ENCODE measurements at places on chromosomes 4 and X.

DNA sequence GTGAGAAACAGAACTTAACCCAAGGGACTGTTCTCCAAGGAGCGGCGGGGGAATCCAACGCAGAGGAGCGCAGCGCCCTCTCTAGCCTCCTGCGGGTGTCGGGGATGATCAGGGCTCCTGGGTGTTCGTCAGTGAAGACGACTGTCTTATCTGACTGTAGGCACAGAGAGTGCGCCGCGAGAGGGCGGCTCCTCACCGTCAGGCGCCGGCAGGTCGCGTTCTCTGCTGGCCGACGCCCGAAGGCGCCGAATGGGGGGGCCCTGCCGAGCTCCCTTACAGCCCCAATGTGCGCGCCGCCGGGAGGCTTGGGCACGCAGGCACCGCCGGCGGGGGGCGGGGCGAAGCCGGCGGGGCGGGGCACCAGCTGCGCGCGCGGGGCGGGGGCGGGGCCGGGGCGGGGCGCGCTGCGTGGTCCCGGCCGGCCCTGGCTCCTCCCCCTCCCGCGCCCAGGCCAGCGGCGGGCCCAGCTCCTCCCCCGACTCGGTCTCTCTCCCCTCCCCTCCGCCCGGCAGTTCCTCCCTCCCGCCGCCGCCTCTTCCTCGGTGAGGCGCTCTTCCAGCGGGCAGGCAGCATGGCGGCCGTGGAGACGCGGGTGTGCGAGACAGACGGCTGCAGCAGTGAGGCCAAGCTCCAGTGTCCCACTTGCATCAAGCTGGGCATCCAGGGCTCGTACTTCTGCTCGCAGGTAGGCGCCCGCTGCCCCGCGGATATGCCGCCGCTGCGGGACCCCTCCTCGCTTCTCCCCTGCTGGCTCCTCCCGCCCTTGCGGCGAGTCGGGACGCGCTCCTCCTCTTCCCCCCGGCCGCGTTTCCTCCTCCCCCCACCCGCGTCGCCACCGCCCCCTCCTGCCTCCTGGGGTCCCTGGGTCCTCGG is at the start of gene METAP1:
TSS of gene METAP1 (plus strand) at position 539 of the 873 bp plus-strand sequence. CDS start at position 572, 33 bp downstream.
- peak; percentile 70 for DNase-seq

DNA sequence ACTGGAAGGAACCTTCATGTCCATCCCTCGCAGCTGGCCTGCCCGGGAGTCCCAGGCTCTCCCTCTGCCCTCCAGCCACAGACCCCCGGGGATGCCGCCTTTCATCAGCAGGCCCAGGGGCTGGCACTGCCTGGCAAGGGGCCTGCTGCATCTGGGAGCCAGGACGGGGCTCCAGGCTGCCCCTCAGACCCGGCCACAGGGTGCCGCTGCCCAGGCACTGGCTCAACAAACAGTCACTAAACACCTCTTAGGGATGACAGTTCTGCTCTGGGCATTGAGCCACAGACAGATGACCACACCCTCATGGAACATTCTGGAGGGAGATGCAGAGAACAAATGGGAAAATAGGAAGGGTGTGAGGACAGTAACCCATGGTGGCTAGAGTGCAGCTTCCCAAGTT is 109.3 kb downstream of the HMX1 start:
- no peak for DNase-seq

GRCh38 chr4:130393642-130394041 is 1297.7 kb downstream of the C4orf33 start:
- no peak for DNase-seq

- DNase-seq = peak; percentile 41
Observed at GRCh38 chr4:77433418-77433733, 172.2 kb upstream of the CXCL13 start.

- no peak for DNase-seq
Observed at GRCh38 chr4:3663791-3664190, 102.4 kb upstream of the ADRA2C start.

- no peak for DNase-seq
Observed at GRCh38 chr4:101850698-101851097, 60.2 kb downstream of the BANK1 start.

- DNase-seq = no peak
Observed at GRCh38 chrX:14295426-14295825, 233.9 kb upstream of the GLRA2 start.

DNA sequence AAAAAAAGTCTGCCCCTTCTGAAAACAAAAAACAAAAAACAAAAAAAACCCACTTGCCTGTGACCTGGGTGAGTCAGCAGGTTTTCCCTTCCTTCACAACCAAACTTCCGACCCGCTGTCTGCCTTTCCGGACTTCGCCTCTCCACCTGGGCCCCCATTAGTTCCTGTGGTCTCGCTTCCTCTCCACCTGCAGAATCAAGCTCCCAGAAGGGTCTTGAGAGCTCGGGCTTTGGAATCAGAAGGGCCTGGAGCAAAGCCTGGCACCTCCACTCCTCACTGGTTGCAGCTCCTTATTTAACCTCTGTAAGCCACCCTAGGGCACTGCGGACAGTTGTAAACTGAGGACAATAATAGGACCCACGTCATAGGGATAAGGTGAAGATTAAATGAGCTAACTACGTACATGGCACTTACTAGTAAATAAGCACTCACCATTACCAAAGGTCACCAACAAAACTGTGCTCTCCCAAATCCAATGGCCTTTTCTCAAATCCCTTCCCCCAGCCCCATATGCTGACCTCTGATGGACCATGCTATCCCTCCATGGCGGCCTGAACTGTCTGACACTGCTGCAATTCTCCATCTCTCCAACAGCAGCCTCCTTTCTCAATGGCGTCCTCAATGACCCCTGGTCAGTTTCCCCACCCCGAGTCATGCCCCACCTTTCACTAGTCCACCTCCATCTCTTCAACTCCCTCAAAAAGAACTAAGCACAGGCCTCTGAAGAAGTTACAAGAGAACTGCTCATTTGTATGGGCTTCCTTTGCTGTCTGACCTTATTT is 64.2 kb downstream of the IRF2 start:
- DNase-seq = no peak

GRCh38 chrX:57871463-57871862 is 38.8 kb downstream of the ZXDA start:
- DNase-seq = no peak

DNA sequence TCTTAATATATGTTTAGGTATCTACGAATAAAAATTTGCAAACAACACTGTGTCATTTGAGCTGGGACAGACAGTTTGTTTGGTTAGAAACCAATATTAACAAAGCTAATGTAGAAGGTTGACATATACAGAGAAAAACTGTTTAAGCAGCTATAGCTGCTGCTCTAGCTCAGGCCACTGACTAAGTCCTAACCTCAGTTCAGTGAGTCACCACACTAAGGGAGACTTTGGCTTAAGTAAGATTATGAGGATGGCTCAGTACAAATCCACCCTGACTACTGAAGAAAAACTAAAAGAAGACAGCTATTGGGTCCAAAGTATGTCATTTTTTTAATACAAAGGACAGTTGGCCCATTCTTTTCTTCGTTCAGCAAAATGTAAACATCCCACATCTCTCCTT is 717.3 kb upstream of the ACTRT1 start:
- DNase-seq = no peak

GRCh38 chr4:123653236-123653635 is 256.6 kb downstream of the SPRY1 start:
- no peak for DNase-seq

DNA sequence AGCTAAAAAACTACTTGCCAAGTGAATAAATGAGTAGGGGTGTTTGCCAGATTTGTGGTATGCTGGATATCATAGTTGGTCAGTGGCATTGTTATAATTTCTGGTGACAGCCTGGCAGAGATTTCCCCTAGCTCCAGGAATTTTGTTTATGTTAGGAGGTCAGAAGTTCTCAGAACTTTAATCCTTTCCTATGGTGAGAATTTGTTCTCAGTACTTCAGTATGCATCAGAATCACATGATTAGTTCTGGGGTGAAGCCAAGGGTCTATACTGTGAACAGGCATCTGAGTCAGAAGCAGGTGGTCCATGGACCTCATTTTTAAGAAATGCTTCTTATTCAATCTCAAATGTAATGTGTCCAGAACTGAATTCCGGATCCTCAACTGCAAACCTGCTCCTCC is 10.5 kb downstream of the RASSF6 start:
- DNase-seq = no peak

- no peak for DNase-seq
Observed at GRCh38 chrX:107684956-107685385, 56.7 kb downstream of the PRPS1 start.

DNA sequence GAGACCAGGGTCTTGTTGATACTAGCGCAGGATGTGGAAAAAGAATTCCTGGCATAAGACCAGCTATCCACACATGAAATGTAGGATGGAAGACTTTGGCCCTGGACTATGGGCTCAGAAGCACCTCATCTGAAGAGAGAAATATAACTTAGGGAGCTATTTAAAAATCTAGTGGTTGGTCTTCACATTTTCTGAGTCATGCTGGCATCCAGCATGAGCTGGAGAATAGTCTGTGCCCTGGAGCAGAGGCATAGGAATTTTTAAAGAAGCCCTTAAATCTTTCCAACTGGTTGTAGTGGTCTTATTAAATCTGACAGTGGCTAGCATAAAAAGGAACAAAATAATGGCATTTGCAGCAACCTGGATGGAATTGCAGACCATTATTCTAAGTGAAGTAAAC is 86.3 kb downstream of the SMARCA5 start:
- no peak for DNase-seq

DNA sequence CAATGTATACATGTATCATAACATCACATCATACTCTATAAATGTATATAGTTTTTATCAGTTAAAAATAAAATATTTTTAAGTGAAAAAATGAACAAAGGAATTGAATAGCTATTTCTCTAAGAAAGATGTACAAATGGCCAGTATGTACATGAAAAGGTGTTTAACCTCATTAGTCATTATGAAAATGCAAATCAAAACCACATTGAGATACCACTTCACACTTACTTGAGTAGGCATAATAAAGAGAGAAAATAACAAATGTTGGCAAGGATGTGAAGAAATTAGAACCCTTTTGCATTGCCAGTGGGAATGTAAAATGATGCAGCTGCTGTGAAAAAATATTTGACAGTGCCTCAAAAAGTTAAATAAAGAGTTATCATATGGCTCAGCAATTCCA is 95.5 kb downstream of the IRS4 start:
- DNase-seq = no peak

- DNase-seq = no peak
Observed at GRCh38 chr4:112251019-112251643, 19.5 kb downstream of the AP1AR start.

- DNase-seq = no peak
Observed at GRCh38 chrX:140467211-140467610, 37.7 kb downstream of the SOX3 start.

GRCh38 chr4:24330172-24330571 is 254.2 kb downstream of the DHX15 start:
- no peak for DNase-seq

DNA sequence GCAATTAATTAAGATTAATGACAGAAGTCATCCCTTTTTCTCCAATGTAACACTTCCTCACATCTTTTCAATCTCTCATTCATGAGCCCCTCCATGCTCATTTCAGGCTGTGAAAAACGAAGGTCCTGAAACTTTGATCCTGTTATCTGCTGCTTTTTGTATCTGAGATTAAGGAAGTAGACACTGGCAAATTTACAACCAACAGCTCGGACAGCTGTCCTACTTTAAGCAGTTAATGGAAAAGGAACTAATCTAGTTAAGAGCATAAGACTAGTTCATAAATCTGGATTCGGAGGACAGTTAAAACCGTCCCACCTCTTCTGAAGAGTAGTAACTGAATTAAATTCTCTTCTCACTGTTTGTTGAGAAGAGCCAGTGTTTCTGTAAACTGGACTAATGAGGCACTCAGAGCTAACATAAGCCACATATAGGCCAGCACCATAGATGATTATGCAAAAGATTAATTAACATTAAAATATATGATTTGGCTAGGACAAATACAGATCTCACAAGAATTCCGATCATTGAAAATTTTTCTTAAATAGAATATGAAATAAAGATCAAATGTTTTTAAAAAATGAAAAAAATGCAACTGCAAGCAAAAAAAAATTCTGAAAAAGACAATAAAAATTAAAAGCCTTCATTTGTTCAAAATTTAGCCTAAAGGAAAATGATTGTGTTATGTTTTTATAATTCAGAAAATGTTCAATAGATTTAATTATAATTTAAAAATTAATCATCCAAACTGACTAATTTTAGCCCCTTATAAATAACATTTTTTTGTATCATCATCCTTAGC is 114.4 kb downstream of the ANTXR2 start:
- DNase-seq = no peak

GRCh38 chr4:182752158-182752910 is 164.9 kb downstream of the DCTD start:
- DNase-seq = no peak

- no peak for DNase-seq
Observed at GRCh38 chr4:139112650-139113049, 64.4 kb downstream of the ELF2 start.

GRCh38 chr4:75950213-75950815 is 9.5 kb upstream of the NAAA start:
- no peak for DNase-seq

DNA sequence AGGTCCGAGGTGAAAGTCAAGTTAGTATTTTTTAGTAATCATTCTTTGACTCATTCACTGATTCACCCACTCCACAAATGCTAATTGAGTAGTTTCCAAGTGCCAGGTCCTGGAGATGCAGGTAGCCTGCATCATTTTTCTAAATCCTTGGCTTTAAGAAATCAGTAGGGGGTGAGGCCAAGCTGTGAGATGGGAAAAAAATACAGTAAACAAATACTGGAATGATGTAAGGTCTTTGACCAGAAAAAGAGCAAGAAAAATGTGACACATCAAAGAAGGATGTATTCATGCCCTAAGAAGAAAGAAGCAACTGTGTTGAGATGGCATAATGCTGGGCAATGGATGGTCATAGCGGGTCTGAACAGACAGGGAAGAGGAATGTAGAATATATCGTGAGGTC is 1386.6 kb downstream of the PCDH7 start:
- no peak for DNase-seq

- DNase-seq = no peak
Observed at GRCh38 chr4:26520728-26521450, 30.6 kb upstream of the CCKAR start.

DNA sequence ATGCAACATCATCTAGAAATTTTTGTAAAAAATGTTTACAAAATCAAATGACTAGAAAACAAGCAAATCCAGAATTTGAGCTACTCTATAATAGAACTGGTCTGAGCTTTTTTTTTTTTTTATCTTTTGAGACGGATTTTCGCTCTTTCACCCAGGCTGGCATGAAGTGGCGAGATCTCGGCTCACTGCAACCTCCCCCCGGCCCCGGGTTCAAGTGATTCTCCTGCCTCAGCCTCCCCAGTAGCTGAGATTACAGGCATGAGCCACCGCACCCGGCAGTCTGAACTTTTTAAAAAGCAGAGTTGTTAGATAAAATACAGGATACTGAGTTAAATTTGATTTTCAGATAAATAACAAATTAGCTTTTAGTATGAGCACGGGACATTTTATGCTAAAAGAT is 11.0 kb downstream of the SPP1 start:
- no peak for DNase-seq

GRCh38 chr4:85737254-85737653 is 262.3 kb downstream of the ARHGAP24 start:
- DNase-seq = no peak
